WTC11 (cell line): ENCODE measurements at places on chromosomes 6 and 20. TPM values are rescaled to one million over a fixed set of nuclear protein-coding genes. Genes with fewer than 3 reads are reported as not detected.

Gene ETV7
- total RNA-seq: 0.68 to 1.4 TPM (median 1.2 TPM) in 3 replicates

Gene LY86
- 0.16 to 0.21 TPM in 2 of 3 replicates, not detected in the other for total RNA-seq

Gene TREML1
- total RNA-seq: 0.27 TPM in 1 of 3 replicates, not detected in the others

Gene NPEPL1
- 35.3 to 39.9 TPM (median 35.8 TPM) in 3 replicates for total RNA-seq

Gene TFAP2C
- 18.4 to 23.7 TPM (median 19.8 TPM) in 3 replicates for total RNA-seq

Gene VWA7
- total RNA-seq: 1.2 to 1.8 TPM (median 1.4 TPM) in 3 replicates

Gene ALDH5A1
- 5.1 to 6.7 TPM (median 5.5 TPM) in 3 replicates for total RNA-seq

Gene SASH1
- total RNA-seq: 21.7 to 27.4 TPM (median 24.0 TPM) in 3 replicates

Gene SRMS
- 0.21 to 0.46 TPM (median 0.26 TPM) in 3 replicates for total RNA-seq

Gene PTCHD4
- 0.69 to 1.6 TPM (median 1.0 TPM) in 3 replicates for total RNA-seq

Gene PHACTR1
- 13.5 to 15.5 TPM (median 13.6 TPM) in 3 replicates for total RNA-seq

Gene SAPCD1
- total RNA-seq: 13.3 to 16.9 TPM (median 13.7 TPM) in 3 replicates

Gene TGM3
- 0.07 to 0.11 TPM in 2 of 3 replicates, not detected in the other for total RNA-seq

Gene MEP1A
- 0.09 TPM in 1 of 3 replicates, not detected in the others for total RNA-seq

Gene TMC2
- not detected in 3 replicates for total RNA-seq

Gene LY6G6F
- not detected in 3 replicates for total RNA-seq

Gene PGC
- 0.55 to 0.63 TPM (median 0.62 TPM) in 3 replicates for total RNA-seq

Gene GHRH
- 0.74 TPM in 1 of 3 replicates, not detected in the others for total RNA-seq

Gene CRISP2
- not detected in 3 replicates for total RNA-seq

Gene MICAL1
- 51.6 to 57.4 TPM (median 52.2 TPM) in 3 replicates for total RNA-seq

Gene IL20RA
- 0.78 to 1.3 TPM (median 1.2 TPM) in 3 replicates for total RNA-seq

Gene RAB23
- total RNA-seq: 11.3 to 14.8 TPM (median 14.5 TPM) in 3 replicates

Gene RAD21L1
- total RNA-seq: 0.62 to 0.77 TPM (median 0.73 TPM) in 3 replicates

Gene NHLRC1
- total RNA-seq: 1.0 to 1.4 TPM (median 1.2 TPM) in 3 replicates

Gene DPPA5
- total RNA-seq: 5.5 to 7.6 TPM (median 6.7 TPM) in 3 replicates

Gene IRF4
- 1.6 to 2.2 TPM (median 2.2 TPM) in 3 replicates for total RNA-seq

Gene UBD
- total RNA-seq: 0.15 TPM in 1 of 3 replicates, not detected in the others

Gene SNRNP48
- total RNA-seq: 17.6 to 24.0 TPM (median 21.4 TPM) in 3 replicates

Gene OR12D3
- not detected in 3 replicates for total RNA-seq

Gene CCN2
- 67.8 to 75.9 TPM (median 74.7 TPM) in 3 replicates for total RNA-seq

Gene VSTM2L
- 1.7 to 2.1 TPM (median 1.9 TPM) in 3 replicates for total RNA-seq

Gene SEMG1
- total RNA-seq: 2.0 to 2.9 TPM (median 2.1 TPM) in 3 replicates

Gene PM20D2
- total RNA-seq: 4.8 to 5.1 TPM (median 4.9 TPM) in 3 replicates

Gene DYNLT2
- 1.3 to 1.7 TPM (median 1.5 TPM) in 3 replicates for total RNA-seq

Gene OXT
- not detected in 3 replicates for total RNA-seq

Gene MYLK4
- 0.05 to 0.13 TPM (median 0.11 TPM) in 3 replicates for total RNA-seq

Gene CENPB
- total RNA-seq: 55.3 to 58.7 TPM (median 57.6 TPM) in 3 replicates

Gene EYA4
- 0.14 to 0.32 TPM (median 0.24 TPM) in 3 replicates for total RNA-seq

Gene FAM83C
- total RNA-seq: not detected in 3 replicates

Gene PABPC1L
- 88.3 to 98.2 TPM (median 90.7 TPM) in 3 replicates for total RNA-seq
